ENCODE measurements at places on chromosomes 2 and 18.

GRCh38 chr2:144550911-144551310 lies 31.0 kb upstream of the ZEB2 start:
- no peak for DNase-seq

- DNase-seq: no peak
These were observed 46.9 kb downstream of the LNPK start for GRCh38 chr2:175955136-175955535.

DNA sequence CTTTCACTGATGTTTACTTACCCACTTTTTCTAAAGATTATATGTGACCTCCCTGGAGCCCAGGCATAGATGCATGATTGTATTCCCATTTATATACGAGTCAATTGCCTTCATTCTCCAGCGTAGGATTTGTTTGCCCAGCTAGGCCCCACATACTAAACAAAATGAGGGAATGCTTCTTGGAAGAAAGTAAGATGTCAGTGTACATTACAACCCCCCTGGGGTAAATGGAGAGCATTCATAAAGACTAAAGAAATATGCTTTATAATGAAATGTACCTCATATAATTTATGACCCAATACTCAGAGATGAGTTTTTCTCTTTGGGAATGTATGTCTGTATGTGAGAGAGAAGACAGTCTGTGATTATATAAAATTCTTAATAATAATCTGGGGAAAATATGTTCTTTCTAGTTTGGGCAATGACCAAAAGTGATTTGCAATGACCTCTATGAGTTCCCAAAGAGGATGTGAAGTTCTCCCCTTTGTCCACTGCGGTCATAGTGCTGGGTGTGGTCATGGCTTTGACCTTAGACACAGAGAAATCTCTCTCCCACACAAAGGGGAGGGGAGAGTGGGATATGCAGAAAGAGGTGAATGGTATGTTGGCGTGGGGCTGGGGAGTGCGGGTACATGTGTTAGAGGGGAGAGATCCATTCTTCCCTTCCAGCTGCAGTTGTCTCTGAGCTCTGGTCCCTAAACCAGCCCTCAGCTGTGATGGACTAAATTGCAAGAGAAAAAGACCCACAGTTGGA lies 175.6 kb downstream of the EN1 start:
- no peak for DNase-seq

DNA sequence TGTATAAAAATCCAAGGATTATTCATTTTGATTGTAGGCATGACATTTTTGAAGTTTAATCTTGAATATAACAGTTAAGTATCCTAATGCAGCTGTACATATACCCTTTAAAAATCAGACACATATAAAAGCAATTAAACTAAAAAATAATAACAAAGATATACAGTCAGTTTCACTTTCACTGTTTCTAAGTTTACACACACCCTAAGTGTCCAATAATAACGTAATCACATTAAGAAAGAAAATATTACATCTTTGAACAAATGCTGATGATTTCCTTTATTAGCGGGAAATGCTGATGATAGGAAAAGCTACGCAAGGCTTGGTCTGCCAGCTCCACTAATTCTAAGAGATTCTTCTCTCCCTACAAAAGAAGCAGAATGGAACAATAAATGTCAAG lies 38.8 kb downstream of the RTTN start:
- no peak for DNase-seq

- DNase-seq: no peak
These were observed 12.1 kb downstream of the MAP4K3 start for GRCh38 chr2:39424951-39425350.

Data from posterior cingulate gyrus (tissue), 11 donors.